ENCODE measurements at places on chromosomes 4 and X. TPM values are rescaled to one million over a fixed set of nuclear protein-coding genes. Genes with fewer than 3 reads are reported as not detected.

BRS3 gene
- not detected for total RNA-seq

PPP3CA gene
- 14.3 TPM for total RNA-seq

- H3K36me3 ChIP-seq: no peaks in the 10 kb centered on the region
- H3K27ac ChIP-seq: no peak overlapping the region
- no peak overlapping the region for H3K4me3 ChIP-seq
- H3K4me1 ChIP-seq: peaks cover under 1% of the 10 kb centered on the region
Measured at GRCh38 chrX:133676344-133677122, 261.2 kb upstream of the GPC4 start.

DNA sequence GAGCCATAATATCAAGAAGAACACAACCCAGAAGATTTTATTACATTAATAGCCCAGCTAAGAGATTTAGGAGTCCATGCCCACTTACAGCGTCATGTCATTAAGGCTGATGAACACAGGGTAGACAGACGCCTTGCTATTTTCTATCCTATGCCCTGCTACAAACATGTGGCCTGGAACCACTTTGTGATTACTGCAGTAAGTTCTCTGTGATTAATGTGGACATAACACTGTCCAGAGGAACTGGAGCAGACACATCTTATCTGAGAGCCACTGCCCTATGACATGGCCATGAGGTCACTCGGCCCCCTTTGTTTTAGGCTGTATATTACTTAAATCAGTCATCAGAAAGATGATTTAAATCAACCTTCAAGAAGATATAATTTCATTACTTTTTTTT, 211.7 kb downstream of the MAML3 start:
- no peaks in the 10 kb centered on the region for H3K4me1 ChIP-seq
- no peak overlapping the region for H3K4me3 ChIP-seq
- H3K36me3 ChIP-seq: no peaks in the 10 kb centered on the region

DNA sequence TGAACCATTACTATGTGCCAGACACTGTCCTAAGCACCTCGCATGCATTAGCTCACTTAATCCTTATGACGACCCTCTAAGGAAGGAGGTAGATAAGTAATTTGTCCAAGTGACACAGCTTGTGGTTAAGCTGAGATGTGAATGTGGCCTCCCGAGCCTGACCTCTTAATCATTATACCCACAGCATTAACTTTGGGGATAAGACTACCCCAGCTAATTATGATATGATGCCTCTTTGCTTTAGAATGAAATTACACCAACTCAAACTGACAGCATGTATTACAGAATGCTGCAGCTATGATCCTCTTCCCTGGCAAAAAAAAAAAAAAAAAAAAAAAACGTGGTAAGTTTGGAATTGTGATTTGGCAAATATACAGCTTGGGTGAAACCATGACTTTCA, 53.5 kb downstream of the APBB2 start:
- DNase-seq: no peak
- peaks cover 4% of the 10 kb centered on the region for H3K27me3 ChIP-seq
- no peaks in the 10 kb centered on the region for H3K4me1 ChIP-seq
- no peak overlapping the region for H3K27ac ChIP-seq

DNA sequence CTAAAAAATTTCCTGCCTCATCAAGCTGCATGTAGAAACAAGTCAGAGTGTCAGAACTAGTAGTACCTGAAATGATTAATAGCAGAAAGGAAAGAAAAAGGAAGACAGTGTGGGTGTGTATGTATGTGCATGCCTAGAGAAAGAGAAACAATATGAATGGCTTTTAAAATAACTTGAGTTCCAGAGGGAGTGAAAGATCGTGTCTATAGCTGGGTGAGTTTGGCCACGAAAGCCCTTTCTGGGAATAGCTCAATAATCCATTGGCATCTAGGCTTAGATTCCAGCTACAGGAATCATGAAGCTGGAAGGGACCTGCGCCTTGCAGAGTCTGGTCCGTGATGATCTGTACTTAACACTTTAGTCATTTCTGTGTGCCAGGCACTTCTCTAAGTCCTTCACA, 195.6 kb downstream of the RAPGEF2 start:
- no peak overlapping the region for H3K27ac ChIP-seq
- H3K4me3 ChIP-seq: no peak overlapping the region
- DNase-seq: no peak
- H3K36me3 ChIP-seq: no peaks in the 10 kb centered on the region
- peaks cover 18% of the 10 kb centered on the region for H3K4me1 ChIP-seq
- no peaks in the 10 kb centered on the region for H3K27me3 ChIP-seq
